ENCODE measurements at places on chromosomes 12 and 14.

DNA sequence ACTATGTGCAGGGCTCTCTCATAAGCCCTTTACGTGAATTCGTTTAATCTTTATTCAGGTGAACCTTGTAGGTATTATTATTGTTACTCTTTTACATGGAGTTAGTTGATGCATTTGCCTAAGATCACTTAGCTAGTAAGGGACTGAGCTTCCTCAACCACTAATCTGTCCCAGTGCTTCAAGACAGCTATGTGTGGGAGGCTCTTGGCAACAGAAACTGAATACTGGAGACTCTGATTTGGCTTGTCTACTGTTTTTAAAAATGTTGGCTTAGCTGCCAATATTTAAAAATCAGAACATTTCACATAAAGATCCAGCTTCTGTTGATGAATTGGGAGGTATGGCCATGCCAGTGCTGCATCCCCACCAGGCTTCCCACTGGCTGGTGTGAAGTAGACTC lies 6.8 kb downstream of the KNTC1 start:
- no peak for DNase-seq

DNA sequence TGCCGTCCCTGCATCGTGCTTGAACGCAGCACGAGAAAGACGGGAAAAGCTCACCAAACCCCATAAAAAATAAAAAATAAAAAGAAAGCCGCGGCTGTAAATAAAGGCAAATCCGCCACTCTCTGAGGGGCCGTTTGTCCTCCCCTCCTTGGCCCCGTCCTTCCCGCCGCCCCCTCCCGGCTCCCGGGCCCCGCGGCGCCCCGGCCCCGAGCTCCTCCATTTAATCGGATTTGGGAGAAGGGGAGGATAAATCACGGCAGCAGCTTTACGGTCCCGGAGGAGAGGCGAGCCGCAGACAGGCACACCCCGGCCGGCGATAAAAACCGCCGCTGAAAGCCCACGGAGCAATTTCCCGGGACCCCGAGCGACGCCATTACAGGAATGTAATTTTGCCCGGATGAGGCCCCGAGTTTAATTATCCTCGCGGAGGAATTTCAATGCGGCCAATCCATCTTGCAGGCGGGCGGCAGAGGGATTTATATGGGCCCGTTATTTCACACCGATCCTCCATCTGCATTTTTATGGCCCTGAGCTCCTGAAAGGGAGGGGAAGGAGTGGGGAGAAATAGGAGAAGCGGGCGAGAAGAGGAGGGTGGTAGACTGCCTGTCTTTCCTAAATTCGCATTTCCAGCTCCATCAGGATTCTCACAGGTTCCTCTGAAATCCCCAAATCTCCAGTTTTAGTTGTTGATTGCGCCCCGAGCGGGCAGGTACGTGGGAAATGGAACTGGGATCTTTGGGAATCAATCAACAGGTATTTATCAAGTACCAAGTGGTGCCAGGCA lies 1.3 kb upstream of the ATP5MC2 start:
- no peak for DNase-seq

DNA sequence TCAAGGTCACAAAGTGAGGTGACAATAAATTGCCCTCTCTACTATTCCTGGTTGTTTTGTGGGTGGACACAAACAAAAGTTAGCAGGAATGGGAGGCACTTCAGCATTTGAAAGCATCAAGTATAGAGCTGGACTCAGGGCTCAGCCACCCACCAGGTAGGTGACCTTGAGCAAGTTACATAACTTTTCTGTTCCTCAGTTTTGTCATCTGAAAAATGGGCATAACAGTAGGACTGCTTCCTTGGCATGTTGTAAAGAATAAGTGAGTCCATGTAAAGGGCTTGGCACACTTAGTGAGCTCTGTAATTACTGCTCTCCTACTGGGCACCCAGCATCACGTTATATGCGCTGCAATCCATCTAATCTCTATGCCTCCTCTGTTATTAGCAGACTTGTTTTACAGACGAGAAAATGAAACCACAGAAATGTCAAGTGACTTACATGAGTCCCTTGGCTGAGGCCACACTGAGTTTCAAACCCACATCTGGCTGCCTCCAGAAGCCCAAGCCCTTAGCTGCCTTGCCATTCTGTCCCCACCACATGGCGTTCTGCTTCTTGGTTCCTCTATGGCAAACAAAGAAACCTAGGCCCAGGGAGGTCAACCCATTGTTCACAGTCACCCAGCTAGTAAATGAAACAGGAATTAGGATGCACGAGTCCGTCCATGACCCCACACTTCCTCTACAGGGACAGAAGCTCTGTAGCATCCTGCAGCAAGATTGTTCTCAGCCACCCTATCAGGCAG lies 63.2 kb upstream of the SLC24A4 start:
- no peak for DNase-seq

GRCh38 chr14:58639842-58640484 lies 2.2 kb downstream of the DACT1 start:
- DNase-seq = peak; percentile 50

DNA sequence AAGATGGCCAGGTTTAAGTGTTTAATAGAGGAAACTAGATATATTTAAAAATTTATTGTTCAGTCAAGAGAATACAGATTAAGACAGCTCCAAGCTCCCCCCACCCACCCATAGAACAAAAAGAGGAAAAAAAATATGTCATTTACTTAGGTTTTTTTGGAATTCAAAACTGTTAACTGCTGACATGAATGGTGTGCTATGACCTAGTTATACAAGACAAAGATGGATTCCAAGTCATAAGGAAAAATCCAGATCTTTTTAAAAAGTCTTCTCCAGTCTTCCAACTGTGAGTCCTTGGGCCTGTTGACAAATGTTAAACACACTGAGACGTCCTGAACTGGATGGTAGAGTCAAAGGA lies 1.3 kb upstream of the SETD1B start:
- DNase-seq = no peak

DNA sequence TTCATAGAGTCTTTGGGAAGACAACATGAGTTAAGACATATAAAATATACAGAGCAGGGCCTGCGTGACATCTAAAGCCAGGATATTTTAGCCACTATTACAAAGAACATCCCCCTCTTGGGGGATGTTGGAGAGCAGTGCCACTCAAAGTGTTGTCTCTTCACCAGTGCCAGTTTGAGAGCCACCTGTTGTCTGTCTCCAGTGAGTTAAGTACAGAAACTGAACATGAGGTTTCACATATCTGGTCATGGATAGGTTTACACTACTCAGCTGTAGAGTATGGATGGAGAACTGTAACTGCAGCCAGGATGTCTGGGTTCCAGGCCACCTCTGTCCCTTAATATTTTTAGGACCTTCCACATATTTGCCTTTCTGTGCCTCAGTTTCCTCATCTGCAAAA lies 39.1 kb downstream of the RNFT2 start:
- DNase-seq = no peak

DNA sequence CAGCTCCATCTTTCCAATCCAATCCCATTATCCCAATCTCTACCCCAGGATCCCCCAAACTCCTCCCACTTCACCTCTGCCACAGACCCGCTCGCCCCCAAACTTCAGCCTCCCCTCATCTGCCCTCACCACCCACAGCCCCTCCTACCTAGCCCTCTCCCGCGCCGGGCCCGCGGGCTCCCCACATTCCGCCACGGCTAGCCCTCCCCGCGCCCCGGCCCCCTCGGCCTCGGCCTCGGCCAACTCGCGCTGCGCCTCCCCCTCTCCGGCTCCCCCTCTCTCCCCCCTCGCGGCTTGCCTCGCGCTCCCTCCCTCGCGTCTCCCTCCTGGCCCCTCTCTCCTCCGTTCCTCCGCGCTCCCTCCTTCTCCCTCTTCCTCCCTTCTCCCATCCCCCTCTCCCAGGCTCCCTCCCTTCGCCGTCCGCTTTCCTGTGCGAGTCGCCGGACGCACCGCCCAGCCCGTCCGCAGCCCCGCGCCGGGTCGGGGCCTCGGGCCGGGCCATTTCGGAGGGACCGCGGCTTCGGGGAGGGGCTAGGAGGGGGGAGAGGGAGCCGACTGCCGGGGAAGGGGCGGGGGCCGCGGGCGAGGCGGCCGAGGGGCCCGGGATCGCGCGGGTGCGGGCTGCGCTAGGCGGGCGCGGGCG lies at the start of gene ATN1:
ATN1 (plus strand) TSS at position 581 of the 643 bp plus-strand sequence. CDS start 6,043 bp downstream, outside the sequence.
- peak; percentile 73 for DNase-seq

- DNase-seq = no peak
These were observed 20.4 kb upstream of the LRFN5 start for GRCh38 chr14:41586237-41586636.

DNA sequence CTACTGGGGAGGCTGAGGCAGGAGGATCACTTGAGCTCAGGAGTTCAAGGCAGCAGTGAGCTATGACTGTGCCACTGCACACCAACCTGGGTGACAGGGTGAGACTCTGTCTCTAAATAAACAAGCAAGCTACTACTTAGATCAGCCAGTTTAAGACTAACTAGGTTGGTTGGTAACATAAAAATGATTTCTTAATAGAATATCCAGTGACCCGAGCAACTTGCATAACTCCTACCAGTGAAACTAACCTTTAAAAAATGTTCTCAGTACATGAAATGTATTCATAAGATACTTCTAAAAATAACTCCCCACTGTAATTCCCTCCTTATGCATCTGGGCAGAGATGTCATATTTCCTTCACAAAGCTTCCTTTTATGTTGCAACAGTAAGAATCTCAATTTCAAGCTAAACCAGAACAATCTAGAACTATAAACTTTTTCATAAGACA lies 15.9 kb downstream of the TAOK3 start:
- DNase-seq = no peak

DNA sequence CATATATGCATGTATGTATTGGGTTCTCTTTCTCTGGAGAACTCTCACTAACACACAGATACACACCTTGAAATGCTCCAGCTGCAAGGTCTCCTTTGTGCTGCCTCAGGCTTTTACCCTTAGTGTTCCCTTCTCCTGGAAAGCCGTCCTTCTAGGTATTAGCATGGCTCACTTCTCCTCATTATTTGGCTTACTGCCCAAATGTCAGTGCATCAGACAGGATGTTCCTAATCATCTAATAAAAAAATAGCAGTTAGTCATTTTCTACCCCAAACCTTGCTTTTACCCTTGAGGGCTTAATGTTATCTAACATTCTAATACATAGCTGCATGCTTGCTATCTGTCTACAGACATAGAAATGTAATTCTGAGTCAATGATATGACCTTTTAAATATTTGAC lies 109.0 kb upstream of the SLC16A7 start:
- DNase-seq = no peak

DNA sequence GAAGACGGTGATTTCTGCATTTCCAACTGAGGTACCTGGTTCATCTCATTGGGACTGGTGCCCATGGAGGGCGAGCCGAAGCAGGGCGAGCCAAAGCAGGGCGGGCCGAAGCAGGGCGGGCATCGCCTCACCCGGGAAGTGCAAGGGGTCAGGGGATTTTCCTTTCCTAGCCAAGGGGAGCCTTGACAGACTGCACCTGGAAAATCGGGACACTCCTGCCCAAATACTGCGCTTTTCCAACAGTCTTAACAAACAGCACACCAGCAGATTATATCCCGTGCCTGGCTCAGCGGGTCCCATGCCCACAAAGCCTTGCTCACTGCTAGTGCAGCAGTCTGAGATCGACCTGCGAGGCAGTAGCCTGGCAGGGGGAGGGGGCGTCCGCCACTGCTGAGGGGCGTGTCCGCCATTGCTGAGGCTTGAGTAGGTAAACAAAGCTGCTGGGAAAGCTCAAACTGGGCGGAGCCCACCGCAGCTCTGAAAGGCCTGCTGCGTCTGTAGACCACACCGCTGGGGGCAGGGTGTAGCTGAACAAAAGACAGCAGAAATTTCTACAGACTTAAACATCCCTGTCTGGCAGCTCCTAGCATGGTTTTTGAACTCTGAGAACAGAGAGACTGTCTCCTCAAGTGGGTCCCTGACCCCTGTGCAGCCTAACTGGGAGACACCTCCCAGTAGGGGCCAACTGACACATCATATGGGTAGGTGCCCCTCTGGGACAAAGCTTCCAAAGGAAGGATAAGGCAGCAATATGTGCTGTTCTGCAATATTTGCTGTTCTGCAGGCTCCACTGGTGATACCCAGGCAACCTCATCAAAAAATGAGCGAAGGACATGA lies 77.2 kb downstream of the BAZ1A start:
- no peak for DNase-seq

- no peak for DNase-seq
These were observed 288.4 kb downstream of the NUAK1 start for GRCh38 chr12:105850103-105850968.

- DNase-seq = no peak
These were observed 830 bp upstream of the SRRM4 start for GRCh38 chr12:118980407-118981014.

- DNase-seq = peak; percentile 50
These were observed 8.3 kb upstream of the MTA1 start for GRCh38 chr14:105411017-105411941.

DNA sequence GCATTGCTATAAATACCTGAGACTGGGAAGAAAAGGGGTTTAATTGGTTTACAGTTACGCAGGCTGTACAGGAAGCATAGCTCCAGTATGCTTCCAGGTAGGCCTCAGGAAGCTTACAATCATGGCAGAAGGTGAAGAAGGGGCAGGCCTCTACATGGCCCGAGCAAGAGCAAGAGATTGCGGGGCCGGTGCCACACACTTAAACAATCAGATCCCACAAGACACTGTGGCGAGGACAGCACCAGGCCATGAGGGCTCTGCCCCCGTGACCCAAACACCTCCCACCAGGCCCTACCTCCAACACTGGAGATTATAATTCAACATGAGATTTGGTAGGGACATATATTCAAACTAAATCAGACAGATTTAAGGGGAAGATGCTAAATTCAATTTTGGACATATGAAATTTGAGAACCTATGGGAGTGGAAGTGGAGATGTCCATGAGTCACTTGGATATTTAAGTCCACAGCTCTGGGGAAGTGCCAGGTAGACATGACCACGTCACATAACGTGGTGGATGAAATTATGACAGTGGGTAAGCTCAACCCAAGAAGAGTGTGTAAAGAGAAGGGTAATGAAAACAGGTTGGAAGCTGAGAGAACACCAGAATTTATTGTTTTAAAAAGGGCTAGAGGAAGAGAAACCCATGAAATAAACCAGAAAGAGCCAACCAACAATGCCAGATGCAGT lies 1.5 kb upstream of the LTA4H start:
- no peak for DNase-seq

DNA sequence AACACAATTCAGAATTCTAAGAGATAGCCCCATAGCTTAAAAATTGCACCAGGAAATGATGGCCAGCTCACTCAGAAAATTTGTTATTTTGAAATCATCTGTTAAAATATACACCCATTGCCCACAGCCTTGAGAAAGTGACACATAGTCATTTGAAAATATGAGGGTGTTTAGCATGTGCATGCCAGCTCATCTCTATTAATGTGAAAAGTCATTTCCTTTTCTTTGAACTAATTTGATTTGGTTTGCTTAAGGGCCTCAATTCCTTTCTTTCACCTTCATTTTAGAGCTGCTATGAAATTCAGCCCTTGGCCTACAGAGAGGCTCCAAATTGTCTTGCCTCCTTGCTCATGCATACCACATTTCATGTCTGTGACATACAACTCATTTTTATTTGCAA lies 241.4 kb downstream of the PHLDA1 start:
- DNase-seq = no peak

All from left lobe of liver (tissue), 2 donors.